PC-9 (cell line): ENCODE measurements at places on chromosomes 4 and X. TPM values are rescaled to one million over a fixed set of nuclear protein-coding genes. Genes with fewer than 3 reads are reported as not detected.

- no peak for DNase-seq
Observed at GRCh38 chr4:793093-793861, 32.7 kb downstream of the CPLX1 start.

DNA sequence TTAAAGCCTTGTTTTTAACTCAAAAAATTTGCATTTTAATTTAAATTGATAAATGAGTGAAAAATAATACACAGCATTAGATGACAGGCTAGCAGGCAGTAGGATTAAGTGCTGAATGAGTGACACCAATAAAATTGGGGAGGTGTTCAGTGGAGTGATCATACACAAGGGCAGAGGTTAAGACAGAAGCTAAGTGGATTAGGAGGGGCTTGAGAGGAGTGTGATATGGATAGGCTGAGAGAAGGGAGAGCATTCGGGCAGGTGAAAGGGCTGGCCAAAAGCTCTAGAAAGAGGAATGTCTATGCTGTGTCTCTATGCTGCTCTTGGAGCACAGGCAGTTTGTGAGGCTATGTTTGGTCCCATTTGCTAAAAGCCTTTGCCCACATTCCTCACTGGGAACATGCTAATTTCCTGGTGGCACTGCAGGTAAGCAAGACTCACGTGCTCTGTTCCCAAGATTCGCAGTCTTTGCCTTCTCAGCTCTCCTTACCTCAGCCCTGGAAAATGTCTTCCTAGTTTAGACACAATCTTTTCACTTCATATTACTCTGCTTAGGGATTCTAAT, 52.8 kb upstream of the CCSER1 start:
- DNase-seq, result no peak

The SRPX2 gene
- 65.9 and 77.8 TPM in 2 replicates for total RNA-seq

The TLL1 gene
- total RNA-seq, result 0.45 and 0.46 TPM in 2 replicates

DNA sequence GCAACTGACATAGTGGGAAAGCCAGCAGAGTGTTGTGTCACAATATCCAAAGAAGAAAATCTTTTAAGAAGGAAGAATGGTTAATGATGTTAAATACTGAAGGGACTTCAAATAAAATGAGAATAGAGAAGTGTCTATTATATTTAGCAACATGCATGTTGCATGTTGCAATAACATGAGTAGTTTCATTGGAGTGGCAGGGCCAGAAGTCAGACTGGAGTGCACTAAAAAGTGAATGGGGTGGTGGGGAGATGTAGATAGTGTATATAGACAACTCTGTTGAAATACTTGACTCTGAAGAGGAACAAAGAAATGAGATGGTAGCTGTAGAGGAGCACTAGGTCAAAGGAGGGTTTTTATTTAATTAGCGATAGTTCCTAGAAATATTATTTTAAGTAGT, 9.5 kb upstream of the AMMECR1 start:
- no peak for DNase-seq

The SHROOM3 gene
- total RNA-seq, result 44.3 and 50.7 TPM in 2 replicates

DNA sequence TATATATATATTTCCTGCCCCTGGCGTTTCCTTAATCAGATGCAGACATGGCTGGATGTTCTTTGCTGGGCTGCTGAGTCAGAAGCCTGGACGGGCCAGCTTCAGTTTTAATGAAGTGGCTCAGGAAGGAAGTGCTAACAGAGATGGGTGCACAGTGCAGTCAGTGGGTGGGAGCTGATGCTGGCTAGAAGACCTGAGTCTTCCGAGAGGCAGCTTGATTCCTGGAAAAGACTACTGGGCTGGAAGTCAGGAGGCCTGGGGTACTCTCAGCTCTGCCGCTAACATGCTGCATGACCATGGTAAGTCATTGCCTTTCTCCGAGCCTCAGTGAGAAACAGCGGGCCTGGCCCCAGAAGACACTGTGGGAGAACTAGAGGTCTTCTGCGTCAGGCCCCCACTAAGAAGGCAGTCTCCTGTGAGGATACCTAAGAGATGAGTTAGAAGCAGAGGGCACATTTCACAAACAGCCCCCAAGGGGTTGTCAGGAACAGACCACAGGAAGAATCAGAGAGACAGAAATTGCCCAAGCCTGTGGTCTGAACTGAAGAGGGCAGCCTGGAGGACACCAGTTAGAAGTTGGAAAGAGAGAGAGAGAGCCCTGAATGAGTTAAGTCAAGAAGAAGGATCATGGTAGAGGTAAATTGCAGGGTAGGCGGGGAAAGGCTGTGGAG, 8.3 kb upstream of the CD40LG start:
- no peak for DNase-seq

DNA sequence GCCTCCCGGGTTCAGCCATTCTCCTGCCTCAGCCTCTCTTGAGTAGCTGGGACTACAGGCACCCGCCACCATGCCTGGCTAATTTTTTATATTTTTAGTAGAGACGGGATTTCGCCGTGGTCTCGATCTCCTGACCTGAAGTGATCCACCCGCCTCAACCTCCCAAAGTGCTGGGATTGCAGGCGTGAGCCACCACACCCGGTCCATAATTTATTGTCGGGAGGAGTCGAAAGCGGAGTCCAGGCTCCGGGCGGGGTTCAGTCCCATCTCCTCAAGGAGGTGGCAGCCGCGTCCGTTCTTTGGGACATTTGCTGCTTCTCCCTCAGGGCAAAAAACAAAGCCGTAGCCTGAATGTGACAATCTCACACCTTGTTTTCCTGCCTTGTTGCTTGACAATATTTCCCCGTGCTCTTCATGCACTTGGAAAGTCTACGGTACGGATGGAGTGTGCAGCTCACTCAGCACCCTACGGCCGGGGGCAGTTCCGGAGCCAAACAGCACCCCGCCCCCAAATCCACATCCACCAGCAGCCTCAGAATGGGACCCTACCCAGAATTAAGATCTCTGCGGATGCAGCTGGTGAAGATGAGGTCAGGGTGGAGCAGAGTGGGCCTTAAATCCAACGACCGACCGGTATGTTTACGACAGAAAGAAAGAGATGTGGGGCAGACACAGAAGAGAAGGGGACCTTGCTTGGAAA, 9.6 kb downstream of the GTPBP6 start:
- DNase-seq, result no peak

GRCh38 chrX:10110984-10111363, 45.8 kb upstream of the CLCN4 start:
- no peak for DNase-seq

The PDHA1 gene
- total RNA-seq, result 193 and 199 TPM in 2 replicates

- no peak for DNase-seq
Observed at GRCh38 chr4:24778464-24779225, 16.7 kb upstream of the SOD3 start.

- no peak for DNase-seq
Observed at GRCh38 chrX:122626871-122627270, 557.2 kb upstream of the GRIA3 start.

The GABRE gene
- total RNA-seq, result 22.1 and 24.5 TPM in 2 replicates

DNA sequence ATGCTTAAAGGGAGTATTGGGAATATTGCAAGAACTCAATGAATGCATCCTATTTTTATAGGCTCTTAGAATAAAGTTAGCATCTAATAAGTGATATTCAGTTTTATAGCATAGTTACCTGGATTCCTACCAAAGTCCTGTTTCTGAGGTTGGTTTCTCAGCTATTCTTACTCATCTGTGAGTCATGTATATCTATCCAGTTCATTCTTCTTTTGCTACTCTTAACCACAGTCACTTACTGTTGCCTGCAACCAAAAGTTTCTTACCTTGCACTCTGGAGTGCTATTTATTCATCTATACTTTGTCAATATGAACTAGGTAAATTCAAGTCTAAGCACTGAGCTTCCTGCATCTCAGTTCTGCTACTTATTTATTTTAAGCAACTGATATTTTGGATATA, 322.5 kb downstream of the HS3ST1 start:
- no peak for DNase-seq

GRCh38 chrX:127389900-127390299, 570.4 kb downstream of the PRR32 start:
- no peak for DNase-seq

DNA sequence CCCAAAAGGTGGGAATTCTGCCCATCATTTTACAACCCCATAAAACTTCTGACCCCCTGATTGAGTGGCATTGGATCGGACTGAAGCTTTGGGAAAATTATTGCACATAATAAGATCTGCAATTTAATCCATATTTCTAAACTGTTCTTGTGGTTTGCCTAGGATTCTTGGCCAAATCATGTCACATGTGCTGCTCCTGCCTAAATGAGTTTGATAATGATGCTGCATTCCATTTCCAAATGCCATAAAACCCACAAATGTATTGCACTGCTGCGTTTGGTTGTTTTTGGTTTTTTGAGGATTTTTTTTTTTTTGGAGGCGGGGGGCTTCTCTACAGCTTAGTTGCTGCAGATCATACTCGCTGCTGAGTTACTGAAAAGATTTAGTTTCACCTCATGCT, 153.6 kb downstream of the QDPR start:
- no peak for DNase-seq

The USP27X gene
- 1.1 and 1.3 TPM in 2 replicates for total RNA-seq

The FOXR2 gene
- not detected in 2 replicates for total RNA-seq

The TMEM154 gene
- 19.7 and 34.5 TPM in 2 replicates for total RNA-seq

DNA sequence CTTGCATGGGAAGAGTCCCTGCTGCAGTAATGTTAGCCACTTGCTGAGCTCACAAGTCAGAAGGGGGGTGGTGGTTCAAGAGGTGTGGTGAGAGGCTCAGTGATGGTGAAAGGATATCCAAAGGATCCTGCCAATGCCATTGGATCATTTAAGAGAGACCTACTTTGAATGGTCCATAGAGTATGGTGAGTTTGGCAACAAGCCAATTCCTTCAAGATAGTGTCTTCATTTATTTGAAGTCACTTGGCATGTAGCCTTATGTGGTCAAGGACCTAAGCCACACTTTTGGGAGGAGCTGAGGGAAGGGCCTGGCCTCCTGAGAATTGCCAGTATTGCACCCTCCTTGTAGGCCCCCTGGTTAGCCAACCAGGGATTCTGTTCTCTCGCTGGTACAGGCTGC, 87.9 kb downstream of the TSPAN7 start:
- no peak for DNase-seq

The PHOX2B gene
- total RNA-seq, result not detected in 2 replicates

DNA sequence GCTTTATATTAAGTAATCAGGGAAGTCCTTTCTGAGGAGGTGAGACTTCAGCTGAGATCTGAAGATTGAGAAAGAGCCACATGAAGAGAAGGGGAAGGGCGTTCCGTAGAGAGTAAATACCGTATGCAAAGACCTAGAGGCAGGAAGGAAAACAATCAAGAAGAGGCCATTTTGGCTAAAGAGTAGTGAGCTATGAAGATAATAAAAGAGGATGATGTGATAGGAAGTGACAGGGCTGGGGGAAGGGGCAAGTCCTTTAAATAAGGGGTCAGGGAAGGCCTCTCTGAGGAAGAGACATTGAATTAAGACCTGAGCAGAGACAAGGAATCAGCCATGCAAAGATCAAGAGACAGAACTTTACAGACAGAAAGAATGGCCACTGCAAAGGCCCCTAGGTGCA, 86.2 kb downstream of the ZIC3 start:
- no peak for DNase-seq

DNA sequence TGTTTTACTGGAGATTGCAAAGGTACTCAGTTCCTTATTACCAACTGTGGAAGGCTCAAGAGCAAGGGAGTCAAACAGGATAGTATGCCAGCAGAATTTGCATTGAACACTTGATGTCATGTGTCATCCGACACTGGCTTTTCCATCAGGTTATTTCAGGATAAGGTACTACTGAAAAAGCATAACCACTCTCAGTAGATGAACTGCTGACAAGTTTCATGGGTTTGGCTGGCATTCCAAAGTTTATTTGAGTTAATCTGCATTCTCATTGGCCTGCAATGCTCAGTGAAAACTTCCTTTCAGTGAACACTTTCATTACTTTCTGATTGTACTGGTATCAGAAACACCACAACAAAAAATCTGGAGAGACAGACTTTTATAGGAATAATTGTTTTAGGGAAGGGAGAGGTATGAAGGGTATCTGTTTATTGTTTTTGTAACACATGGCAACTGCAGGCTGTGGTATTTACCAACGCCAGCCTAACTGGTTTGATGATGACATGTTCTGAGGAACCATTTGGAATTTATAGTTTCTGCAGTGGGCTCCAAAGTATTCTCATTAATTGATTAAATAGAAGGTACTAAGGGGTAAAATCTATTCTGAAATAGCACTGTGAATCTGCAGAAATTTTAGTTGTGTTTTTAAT, 345.7 kb upstream of the NR3C2 start:
- DNase-seq, result peak; percentile 44

DNA sequence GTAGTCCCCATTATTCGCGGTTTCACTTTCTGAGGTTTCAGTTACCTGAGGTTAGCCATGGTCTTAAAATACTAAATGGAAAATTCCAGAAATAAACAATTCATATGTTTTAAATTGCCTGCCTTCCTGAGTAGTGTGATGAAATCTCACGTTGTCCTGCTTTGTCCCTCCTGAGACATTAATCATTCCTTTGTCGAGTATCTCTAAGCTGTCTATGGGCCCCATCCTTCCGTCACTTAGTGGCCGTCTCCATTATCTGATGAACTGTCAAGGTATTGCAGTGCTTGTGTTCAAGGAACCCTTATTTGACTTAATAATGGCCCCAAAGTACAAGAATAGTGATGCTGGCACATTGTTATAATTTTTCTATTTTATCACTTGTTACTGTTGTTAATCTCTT, 94.8 kb downstream of the ADGRL3 start:
- no peak for DNase-seq

- DNase-seq, result no peak
Observed at GRCh38 chr4:150240011-150240410, 161.8 kb downstream of the DCLK2 start.

GRCh38 chr4:108415389-108415788, 205.0 kb upstream of the RPL34 start:
- no peak for DNase-seq
